ENCODE measurements at places on chromosomes 16 and 17.
A peak's percentile ranks its signal among the peaks of the same experiment; 100 is the strongest.

DNA sequence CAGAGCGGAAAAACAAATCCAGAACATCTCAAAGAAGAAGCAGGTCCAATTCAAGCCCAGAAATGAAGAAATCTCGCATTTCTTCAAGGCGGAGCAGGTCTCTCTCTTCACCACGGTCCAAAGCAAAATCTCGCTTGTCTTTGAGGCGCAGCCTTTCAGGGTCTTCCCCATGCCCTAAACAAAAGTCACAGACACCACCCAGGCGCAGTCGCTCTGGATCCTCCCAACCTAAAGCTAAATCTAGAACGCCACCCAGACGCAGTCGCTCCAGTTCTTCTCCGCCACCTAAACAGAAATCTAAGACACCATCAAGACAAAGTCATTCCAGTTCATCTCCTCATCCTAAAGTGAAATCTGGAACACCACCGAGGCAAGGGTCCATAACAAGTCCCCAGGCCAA lies 10.3 kb downstream of the SRRM2 start:
- DNase-seq = no peak

DNA sequence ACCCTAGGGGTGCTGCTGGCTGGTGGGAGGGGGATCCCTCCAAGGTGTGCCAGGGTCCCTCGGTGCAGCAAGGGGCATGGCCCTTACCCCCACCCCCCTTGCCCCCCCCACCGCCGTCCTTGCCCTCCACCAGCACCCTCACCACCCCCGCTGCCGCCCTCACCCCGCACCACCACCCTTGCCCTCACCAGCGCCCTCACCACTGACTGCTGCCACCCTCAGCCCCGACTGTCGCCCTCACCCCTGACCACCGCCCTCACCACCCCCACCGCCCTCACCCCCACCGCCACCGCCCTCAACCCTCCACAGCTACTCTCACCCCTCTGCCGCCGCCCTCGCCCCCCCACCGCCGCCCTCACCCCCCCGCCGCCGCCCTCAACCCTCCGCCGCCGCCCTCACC lies 23.1 kb upstream of the ACSF3 start:
- no peak for DNase-seq

DNA sequence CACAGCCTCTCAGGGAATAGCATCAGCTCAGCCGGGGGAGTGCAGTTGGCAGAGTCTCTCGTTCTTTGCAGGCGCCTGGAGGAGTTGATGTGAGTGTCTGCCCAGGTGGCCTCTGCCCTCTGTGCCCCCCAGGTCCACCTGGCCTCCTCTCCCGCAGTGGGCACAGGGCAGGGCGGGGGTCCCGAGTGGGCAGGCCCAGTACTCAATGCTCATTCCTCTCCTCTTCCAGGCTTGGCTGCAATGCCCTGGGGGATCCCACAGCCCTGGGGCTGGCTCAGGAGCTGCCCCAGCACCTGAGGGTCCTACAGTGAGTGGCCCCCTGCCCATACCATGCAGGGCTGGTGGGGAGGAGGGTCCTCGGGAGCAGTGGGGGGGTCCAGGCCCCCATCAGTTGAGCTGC lies 14.7 kb upstream of the CPNE2 start:
- no peak for DNase-seq

- no peak for DNase-seq
These were observed 79.8 kb upstream of the TMEM132E start for GRCh38 chr17:34499576-34499975.

GRCh38 chr17:6479622-6480302 lies 35.5 kb downstream of the PIMREG start:
- no peak for DNase-seq

DNA sequence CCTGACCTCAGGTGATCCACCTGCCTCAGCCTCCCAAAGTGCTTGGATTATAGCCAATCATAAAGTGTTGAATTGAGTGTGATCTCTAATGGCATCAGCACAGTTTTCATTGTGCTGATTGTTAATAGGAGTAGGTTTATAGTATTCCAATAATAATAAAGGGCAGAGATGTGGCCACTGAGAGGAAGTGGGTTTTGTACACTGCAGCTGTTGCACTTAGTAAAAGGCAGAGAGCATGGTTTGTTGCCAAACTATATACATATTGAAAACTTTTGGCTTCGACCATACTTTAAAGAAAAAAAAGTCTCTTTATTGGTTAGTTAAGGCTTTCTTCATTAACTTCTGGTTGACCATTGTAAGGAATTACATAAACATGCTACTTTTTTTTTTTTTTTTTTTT lies 185.9 kb downstream of the CDK5R1 start:
- DNase-seq = no peak

GRCh38 chr16:85969159-85969558 lies 70.2 kb downstream of the IRF8 start:
- DNase-seq = no peak

GRCh38 chr16:1005286-1005685 lies 23.7 kb downstream of the SOX8 start:
- DNase-seq = no peak

DNA sequence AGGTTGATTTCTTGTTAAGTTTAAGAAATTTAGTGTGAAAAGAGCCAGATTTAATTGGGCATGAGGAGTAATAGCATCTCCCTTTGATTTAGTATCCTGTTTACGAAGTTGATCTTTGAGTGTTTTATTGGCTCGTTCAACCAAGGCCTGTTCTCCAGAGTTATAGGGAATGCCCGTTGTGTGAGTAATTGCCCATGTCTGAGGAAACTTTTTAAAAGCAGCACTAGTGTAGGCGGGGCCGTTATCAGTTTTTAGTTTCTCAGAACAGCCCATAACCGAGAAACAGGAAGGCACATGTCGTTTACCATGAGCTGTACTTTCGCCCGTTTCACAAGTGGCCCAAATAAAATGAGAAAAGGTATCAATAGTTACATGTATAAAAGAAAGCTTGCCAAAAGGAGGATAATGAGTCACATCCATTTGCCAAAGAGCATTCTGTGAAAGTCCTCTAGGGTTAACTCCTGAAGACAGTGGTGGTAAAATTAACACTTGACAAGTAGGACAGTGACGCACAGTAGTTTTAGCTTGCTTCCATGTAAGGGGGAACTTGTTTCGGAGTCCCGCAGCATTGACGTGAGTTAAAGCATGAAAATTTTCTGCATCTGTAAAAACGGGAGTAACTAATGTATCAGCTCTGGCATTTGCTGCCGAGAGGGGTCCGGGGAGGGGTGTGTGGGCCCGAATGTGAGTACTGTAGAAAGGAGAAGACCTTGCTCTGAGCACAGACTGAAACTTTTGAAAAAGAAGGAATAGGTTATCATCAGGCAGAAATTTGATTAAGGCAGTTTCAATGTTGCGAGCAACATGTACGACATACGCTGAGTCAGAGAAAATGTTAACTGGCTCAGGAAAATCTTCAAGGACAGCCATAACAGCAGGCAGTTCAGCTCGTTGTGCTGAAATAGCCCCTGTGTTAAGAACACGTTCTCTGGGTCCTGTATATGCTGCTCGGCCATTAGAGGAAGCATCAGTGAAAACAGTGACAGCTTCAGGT lies 18.5 kb upstream of the KCTD5 start:
- peak; percentile 34 for DNase-seq

DNA sequence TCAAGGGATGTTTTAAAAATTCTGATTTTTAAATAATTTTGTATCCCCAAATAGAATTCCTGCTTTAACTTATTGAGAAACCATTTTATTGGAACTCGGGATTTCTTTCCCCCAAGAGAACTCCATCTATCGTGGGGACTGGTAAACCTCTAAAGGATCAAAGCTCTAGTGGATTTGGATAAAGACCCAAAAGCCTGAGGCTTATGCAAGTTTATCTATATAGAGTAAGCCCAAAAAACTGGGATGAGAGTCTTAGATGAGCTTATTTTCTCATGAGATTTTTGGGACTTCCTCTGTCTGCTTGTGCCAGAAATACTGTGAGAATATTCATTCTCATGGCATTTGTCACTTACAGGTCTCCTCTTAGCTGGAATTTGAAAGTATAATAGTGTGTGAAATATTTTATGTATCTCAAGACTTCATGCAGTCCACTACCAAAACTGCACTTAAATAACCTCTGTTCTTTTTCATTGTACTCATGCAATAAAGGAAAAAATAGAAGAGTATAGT lies 333.1 kb downstream of the BCAS3 start:
- DNase-seq = no peak

DNA sequence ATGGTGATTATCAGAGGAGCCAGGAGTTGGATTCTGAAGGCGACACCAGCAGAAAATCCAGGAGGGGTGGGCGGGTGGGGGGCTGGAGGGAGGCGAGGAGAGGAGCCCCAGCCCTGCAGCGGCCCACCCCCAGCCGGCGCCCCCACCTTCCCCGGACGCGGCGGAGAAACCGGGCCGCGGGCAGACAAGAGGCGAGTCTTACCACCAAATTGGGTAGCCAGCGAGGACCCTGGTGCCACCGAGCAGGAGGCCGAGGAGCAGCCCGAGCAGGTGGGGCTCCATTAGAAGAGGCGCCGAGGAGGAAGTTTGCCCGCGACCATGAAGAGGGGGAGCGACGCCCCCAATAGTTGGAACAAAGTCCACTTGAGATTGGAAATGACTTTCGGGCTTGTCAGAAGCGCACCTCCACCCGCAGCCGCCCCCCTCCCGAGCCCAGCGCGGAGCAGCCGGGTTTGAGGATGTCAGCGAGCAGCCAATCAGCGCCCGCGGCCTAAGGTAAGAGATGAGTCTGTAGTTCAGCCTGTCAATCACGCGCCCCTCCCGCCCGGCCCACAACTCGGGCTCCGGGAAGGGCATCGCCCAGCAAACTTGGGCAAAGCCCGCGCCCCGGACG lies at the start of gene WNT3:
Gene WNT3, minus strand, starts transcription at position 377 of the 613 bp plus-strand sequence. Its CDS starts 95 bp downstream, at position 282.
- no peak for DNase-seq

GRCh38 chr17:72301887-72302286 lies 181.1 kb downstream of the SOX9 start:
- DNase-seq = no peak

DNA sequence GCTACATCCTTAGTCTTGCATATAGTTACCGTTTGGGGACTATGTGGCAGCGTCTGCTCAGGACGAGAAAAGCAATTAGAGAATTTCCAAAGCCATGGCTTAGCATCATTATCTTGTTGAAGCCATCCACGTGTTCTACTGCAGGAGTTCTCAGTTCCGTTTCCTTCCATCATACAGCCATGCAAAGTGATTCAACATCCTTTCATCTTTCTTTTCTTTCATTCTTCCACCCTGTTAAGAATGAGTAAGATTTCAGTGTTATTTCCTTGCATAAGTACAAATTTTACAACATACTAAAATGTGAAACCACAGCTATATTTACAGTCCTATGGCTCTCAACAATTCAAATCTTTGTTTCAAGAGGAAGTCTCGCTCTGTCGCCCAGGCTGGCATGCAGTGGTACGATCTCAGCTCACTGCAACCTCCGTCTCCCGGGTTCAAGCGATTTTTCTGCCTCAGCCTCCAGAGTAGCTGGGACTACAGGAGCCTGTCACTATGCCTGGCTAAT lies 3.8 kb downstream of the MARF1 start:
- DNase-seq = no peak

DNA sequence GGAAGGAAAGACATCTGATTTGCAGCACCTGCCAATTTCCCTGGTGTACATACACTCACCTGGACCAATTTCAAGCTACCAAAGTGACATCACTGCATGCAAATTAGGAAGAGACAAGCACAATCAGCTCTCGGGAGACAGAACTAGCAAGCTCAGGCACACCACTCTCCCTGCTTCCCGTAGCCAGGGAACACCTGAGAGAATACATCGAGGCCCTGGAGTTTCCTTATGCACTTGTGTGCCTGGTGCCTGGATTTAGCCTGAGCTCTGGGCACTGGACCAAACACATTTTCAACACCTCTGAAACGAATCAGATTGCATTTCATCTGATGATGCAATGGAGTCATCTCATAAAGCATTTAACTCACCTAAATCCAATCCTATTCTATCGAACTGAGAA lies 110.5 kb downstream of the HS3ST2 start:
- no peak for DNase-seq

GRCh38 chr17:73189417-73190099 lies 3.3 kb upstream of the COG1 start:
- no peak for DNase-seq

GRCh38 chr16:8585857-8586256 lies 4.5 kb downstream of the TMEM114 start:
- no peak for DNase-seq

DNA sequence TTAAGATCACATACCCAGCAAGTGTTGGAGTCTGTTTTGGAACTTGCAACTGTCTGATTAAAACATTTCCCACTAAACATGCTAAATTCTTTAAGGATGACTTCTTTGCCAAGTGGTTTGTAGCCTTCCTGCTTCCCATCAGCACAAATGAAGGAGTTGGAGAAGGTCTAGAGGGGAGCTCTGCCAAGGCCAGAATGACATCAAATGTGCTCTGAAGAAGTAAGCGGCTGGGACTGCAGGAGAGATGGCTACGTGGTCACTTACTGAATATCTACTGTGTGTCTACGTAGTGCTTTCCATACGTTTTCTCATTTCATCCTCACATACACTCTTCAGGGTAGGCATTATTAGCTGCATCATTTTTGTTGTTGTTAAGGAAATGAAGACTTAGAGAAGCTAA lies 135.7 kb upstream of the NLRP1 start:
- DNase-seq = no peak
